ENCODE measurements at places on chromosomes 2 and 18. TPM values are rescaled to one million over a fixed set of nuclear protein-coding genes. Genes with fewer than 3 reads are reported as not detected.

DNA sequence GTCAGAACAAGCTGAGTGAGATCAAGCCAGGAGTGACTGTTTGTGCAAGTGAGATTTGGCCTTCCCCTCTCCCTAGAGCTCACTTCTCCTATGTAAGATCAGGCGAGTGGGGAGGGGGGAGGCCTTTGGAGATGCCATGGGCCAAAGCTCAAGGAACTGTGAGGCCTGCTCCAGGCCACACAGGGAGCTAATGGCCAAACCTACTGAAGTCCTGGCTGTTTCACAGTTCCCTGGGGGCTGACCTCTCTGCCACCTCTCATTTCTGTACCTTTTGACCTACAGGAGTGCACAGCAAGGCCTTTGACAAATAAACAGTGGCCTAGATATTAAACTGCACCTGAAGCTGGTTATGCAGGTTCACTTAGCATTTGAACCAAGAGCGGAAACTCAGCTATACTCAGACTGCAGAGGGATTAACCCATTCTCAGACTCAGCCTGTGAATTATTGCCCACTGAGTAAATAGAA lies 235.0 kb upstream of the NT5C1B start:
- H3K36me3 ChIP-seq: no peaks in the 10 kb centered on the region
- no peaks in the 10 kb centered on the region for H3K4me1 ChIP-seq
- DNase-seq: no peak
- no peak overlapping the region for H3K4me3 ChIP-seq
- no peak overlapping the region for H3K27ac ChIP-seq

DNA sequence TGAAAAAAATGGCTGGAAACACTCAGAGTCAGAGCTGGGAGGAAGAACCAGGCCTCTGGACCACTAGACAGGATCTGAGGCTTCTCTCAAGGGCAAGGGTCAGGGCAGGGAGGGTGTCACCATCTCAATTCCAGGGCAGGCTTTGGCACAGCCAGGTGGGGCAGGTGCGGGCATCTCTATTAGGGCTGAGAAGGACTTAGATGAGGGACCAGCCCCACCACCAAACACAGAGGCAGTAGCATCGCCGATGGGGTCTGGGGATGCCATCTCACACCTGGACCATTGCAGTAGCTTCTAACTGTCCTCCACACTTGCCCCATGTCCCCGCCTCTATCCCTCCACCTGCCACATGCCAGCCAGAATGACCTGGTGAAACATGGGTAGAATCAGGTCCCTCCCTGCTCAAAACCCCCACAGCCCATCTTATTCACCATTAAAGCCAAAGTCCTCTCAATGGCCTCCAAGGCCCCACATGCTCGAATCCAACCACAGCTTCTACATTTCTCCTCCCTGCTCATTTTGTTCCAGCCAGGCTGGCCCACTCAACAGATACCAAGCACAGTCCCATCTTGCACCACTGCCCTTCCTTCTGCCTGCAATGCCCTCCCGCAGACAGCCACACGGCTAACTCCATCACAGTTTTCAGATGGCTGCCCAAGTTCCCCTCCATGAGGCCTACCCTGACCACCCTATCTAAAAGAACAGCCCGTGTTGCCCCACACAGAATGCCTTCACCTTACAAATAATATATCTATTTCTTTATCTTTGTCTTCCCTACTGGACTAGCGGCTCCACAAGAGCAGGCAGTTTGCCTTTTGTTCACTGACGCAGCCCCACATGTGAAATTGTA lies 177.4 kb downstream of the SMAD2 start:
- no peak for DNase-seq
- H3K4me3 ChIP-seq: no peak overlapping the region
- no peak overlapping the region for H3K27ac ChIP-seq
- H3K27me3 ChIP-seq: no peaks in the 10 kb centered on the region
- no peaks in the 10 kb centered on the region for H3K36me3 ChIP-seq
- no peaks in the 10 kb centered on the region for H3K4me1 ChIP-seq

C2orf74 gene
- total RNA-seq: 1.8 TPM

- peak overlapping the region; percentile 44 for H3K4me3 ChIP-seq
- H3K27ac ChIP-seq: peak overlapping the region; percentile 89
- no peaks in the 10 kb centered on the region for H3K36me3 ChIP-seq
- no peaks in the 10 kb centered on the region for H3K27me3 ChIP-seq
- peak; percentile 73 for DNase-seq
- peaks cover 16% of the 10 kb centered on the region for H3K4me1 ChIP-seq
Observed at GRCh38 chr2:239399433-239399920, 1.3 kb downstream of the HDAC4 start.

- no peak overlapping the region for H3K4me3 ChIP-seq
- H3K36me3 ChIP-seq: no peaks in the 10 kb centered on the region
- no peaks in the 10 kb centered on the region for H3K27me3 ChIP-seq
- no peak overlapping the region for H3K27ac ChIP-seq
- DNase-seq: no peak
- no peaks in the 10 kb centered on the region for H3K4me1 ChIP-seq
Observed at GRCh38 chr18:33666915-33667314, 88.9 kb downstream of the ASXL3 start.

GRCh38 chr18:2515908-2516625 lies 55.2 kb downstream of the METTL4 start:
- H3K36me3 ChIP-seq: no peaks in the 10 kb centered on the region
- no peaks in the 10 kb centered on the region for H3K27me3 ChIP-seq
- no peak overlapping the region for H3K27ac ChIP-seq
- H3K4me3 ChIP-seq: no peak overlapping the region

DNA sequence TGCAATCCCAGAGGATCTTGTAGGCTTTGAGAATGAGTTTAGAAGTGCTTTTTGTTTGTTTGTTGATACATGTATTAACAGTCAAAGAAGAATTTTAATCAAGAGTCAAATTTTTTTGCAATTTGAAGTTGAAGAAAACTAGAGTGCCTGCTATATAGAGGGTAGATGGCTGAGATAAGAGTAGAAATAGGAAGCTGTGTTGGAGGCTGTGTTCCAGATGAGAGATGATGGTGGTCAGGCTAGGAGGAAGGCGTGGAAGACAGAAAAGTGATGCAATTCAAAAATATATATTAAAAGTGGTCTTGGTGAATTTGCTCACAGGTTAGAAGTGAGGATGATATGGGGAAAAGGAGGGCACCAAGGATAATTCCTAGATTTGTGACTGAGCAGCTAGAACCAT lies 978.3 kb downstream of the BCL11A start:
- DNase-seq: no peak
- no peaks in the 10 kb centered on the region for H3K36me3 ChIP-seq
- H3K4me3 ChIP-seq: no peak overlapping the region
- H3K4me1 ChIP-seq: no peaks in the 10 kb centered on the region
- no peaks in the 10 kb centered on the region for H3K27me3 ChIP-seq

GRCh38 chr2:186714611-186715010 lies 20.8 kb downstream of the FAM171B start:
- H3K4me3 ChIP-seq: no peak overlapping the region
- H3K27me3 ChIP-seq: no peaks in the 10 kb centered on the region
- no peak overlapping the region for H3K27ac ChIP-seq
- no peak for DNase-seq
- no peaks in the 10 kb centered on the region for H3K36me3 ChIP-seq
- H3K4me1 ChIP-seq: no peaks in the 10 kb centered on the region

ECEL1 gene
- not detected for total RNA-seq

ELAC1 gene
- total RNA-seq: 7.1 TPM

AGXT gene
- total RNA-seq: not detected

DNA sequence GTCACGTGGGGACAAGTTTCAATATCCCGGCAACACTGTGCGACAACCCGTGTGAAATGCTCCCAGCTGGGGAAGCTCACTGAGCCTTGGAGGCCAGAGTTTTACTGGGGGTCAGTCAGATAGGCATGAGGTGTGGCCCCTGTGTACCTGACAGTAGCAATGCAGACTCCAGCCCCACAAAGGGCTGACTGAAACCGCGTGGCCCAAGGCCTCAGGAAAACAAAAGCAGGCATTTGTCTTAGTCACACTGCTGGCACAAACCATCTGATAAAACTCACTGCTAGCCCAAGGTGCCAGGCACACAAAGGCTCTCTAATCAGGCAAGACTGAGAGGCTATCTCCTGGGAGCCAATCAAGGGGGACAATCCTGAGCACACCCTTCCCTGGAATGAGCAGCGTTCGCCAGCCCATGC lies 786.6 kb upstream of the RAB6C start:
- no peak overlapping the region for H3K27ac ChIP-seq
- no peak for DNase-seq
- H3K4me3 ChIP-seq: no peak overlapping the region
- no peaks in the 10 kb centered on the region for H3K27me3 ChIP-seq
- H3K36me3 ChIP-seq: no peaks in the 10 kb centered on the region

DNA sequence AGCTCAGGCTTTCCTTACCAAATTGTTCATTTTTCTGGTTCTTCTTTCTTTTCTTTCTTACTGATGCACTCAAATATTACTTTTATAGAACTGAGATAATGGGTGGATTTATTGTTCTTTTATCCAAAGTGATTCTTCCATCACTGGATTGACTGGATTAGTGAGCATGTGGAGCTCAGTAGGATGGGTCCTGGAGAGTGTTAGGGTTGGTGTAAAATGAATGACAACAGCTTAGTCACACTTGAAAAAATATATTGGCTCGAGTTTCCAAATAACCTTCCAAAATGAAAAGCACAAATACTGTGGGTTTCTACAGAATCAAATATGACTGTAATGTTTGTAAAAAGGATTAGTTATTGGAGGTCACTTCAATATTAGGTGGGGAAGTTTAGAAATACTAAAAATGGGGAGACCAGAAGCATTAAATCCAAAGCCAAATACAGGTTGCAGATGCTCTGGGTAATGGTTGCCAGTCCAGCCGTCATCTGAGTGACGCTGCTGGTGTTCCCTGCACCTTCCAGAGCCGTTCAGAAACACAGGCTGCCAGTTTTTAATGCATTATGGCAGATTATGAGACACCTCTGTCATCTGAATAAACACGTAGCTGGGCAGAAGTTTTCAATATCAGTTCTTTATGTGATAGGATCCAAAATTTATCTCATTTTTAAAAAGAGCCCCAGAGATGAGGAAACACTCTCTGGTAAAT lies 294.8 kb upstream of the NRP2 start:
- no peak for DNase-seq
- H3K4me1 ChIP-seq: no peaks in the 10 kb centered on the region
- H3K27me3 ChIP-seq: no peaks in the 10 kb centered on the region
- H3K27ac ChIP-seq: no peak overlapping the region
- no peak overlapping the region for H3K4me3 ChIP-seq

ACSL3 gene
- total RNA-seq: 52.2 TPM

ARL4C gene
- total RNA-seq: 7.0 TPM

DNA sequence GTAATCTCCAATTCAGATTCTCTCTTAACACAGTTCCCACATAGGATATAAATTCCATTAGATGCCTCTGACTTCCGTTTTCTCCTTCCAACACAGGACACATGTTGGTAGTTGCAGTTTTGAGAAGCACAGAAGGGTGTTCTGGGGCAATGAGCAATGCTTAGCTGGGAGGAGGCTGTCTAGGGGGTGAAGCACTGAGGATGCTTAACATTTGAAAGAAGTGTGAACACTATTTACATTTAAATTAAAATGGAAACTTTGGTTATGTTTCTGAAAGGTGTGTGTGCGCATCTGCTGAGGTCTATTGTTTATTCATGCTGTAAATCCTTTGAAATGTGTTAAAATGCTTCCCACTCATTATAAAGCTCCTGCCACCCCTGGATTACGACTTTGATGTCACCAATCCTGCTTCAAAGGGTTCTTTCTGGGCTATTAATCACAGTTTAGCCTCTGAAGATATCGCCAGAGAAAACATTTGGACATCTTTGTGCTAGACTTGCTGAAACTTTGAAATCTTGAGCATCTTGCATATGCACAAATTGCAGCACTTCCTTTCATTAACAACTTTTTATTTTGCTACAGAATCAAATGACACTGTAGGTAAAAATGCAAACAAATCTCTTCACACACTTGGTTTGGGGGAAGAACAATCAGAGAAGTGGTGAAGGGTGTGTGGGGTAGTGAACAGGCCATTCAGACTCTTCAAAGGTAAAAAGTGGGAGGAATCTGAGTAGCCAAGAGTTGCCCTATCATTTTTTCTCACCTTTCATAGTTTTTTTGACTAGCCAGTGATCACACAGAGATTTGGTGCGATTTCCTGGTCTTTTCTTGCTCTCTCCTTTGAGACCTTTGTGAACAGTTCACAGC lies 258.4 kb downstream of the MYO3B start:
- no peaks in the 10 kb centered on the region for H3K36me3 ChIP-seq
- no peak overlapping the region for H3K27ac ChIP-seq
- H3K27me3 ChIP-seq: no peaks in the 10 kb centered on the region
- no peaks in the 10 kb centered on the region for H3K4me1 ChIP-seq
- no peak overlapping the region for H3K4me3 ChIP-seq
- no peak for DNase-seq

DNA sequence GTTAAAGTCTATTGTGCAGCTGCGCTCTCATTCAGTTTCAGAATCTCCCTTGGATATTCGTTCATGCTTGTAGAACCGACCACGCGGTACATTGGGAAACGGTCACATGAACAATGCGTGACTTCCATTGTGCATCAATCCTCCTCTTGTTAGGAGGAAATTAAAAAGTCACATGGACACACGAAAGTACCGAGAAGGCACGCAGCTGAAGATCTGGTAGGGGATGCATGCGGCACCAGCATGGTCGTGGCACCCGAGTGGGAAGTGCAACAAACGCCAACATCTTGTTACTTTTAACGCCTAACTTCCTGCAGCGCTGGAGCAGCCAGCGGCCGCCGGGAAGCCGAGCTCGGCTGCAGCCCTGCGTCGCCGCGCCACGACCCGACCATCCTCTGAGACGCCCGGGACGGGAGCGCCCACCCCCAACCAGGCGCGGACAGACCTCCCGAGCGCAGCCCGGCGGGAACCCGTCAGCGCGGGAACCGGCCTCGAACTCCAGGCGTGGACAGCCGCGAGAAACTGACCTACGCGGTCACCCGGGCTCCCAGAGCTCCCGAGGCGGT lies 412 bp downstream of the OSBPL1A start:
- H3K36me3 ChIP-seq: no peaks in the 10 kb centered on the region
- H3K27me3 ChIP-seq: no peaks in the 10 kb centered on the region
- peaks cover 9% of the 10 kb centered on the region for H3K4me1 ChIP-seq
- H3K4me3 ChIP-seq: peak overlapping the region; percentile 64
- no peak for DNase-seq
- peak overlapping the region; percentile 74 for H3K27ac ChIP-seq
